NCI-H774 (cell line): ENCODE measurements at places on chromosomes 16 and 17.

- DNase-seq, result no peak
Measured at GRCh38 chr17:54909766-54910165, 9.1 kb downstream of the TOM1L1 start.

- DNase-seq, result no peak
Measured at GRCh38 chr17:55038291-55038690, 69.7 kb downstream of the STXBP4 start.

DNA sequence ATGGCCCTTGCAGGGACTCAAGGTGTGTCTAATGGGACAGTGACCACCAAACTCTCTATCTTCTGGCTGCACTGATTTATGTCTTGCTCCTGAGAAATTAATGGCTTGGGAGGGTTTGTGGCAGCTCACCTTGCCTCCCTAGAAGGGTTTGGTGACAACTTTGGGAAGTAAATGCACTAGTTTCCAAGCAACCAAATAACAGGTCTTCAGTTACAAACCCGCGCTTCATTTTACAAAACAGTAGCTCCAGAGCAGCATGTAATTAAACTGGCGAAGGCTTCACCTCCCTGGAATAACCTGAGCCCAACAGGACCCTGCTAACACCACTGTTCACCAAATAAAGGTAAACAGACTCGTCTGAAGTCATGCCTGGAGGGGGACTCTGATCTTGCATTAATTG lies 318.3 kb downstream of the SLC39A11 start:
- DNase-seq, result no peak

GRCh38 chr17:83133302-83134121 lies 54.1 kb downstream of the METRNL start:
- no peak for DNase-seq

DNA sequence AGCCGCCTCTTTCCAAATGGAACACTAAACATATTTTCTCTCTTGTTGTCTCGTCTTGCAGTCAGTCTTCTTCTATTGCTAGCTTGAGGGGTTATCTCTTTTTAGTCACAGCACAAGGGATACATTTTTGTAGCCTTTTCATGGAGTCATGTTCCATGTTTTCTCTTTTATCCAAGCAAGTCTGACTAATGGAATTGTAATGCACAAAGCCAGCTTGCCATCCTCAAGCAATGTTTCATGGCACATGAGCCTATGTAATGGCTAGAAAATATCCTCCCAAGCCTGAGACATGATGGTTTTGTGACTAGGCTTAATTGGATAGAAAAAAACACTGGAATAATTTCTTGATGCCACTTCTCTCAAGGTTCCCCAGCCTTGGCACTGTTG lies 414.6 kb upstream of the GOT2 start:
- no peak for DNase-seq

GRCh38 chr16:87490096-87490798 lies 2.6 kb downstream of the ZCCHC14 start:
- no peak for DNase-seq

- no peak for DNase-seq
Measured at GRCh38 chr16:8251298-8251697, 339.0 kb downstream of the TMEM114 start.

GRCh38 chr16:13995194-13995593 lies 75.2 kb downstream of the ERCC4 start:
- no peak for DNase-seq

DNA sequence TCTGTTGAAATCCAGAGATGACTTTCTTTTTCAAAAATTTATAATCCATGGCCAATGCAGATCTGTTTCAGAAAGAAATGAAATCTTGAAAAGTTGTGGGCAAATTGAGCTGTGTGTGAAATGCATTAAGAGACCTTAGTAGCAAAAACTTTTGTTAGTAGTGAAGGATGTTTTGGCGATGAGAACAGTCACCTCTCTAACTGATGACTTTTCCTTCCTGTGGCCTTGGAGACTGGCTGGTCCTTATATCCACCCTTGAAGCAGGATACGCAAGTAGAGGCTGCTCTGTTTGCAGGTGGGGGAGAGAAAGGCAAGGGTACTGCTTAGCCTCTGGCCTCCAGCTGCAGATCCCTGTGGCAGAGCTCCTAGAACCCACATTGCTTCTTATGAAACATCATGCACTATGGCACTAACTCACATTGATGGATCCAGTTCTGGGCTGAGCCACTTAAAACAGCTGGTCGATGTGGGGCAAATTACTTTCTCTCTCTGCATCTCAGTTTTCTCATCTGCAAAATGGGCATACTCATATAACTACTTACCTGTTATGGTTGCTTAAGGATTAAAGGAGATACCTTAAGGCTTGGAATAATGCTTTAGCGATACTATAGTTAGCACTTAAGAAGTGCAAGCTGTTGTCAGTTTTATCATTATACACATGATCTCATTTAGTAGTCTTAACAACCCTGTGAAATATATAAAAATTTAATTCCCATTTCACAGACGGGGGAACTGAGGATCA lies 89.3 kb downstream of the SDR42E1 start:
- DNase-seq, result no peak

- DNase-seq, result no peak
Measured at GRCh38 chr16:57405097-57405496, 530 bp downstream of the CCL17 start.

- DNase-seq, result no peak
Measured at GRCh38 chr16:82091241-82091640, 56.2 kb downstream of the HSD17B2 start.

GRCh38 chr16:78473031-78473699 lies 373.7 kb downstream of the WWOX start:
- DNase-seq, result no peak

DNA sequence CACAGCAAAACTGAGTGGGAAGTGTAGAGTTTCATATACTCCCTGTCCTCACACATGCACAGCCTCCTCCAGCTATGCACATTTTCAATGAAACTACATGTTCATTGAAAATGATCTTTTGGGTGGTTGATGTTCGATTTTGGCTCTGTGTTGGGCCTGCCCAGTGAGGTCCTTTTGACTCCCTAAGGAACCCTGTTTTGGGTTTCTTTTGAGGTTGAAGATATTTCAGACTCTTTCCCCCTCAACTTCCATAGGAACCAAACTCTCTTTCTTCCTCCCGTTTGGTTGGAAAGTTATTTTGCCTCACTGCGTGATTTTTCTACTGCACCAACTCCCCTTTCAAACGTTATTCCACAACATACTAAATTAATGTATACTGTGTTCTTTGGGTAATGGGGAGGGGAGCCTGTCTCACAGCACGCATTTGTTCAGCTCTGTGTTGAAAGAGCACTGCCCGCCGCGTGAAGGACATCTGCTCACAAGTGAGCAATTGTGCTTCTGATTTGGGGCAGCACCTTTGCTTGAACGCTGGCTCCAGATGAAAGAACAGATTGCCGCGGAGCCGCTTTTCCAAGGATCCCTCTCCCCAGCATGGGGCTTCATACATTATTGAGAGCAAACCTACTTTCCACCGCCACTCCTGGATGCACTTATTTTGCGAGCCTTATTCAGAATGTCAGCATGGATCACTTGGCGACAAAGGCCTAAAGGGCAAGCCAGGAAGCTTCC lies 385.9 kb downstream of the WWOX start:
- no peak for DNase-seq

DNA sequence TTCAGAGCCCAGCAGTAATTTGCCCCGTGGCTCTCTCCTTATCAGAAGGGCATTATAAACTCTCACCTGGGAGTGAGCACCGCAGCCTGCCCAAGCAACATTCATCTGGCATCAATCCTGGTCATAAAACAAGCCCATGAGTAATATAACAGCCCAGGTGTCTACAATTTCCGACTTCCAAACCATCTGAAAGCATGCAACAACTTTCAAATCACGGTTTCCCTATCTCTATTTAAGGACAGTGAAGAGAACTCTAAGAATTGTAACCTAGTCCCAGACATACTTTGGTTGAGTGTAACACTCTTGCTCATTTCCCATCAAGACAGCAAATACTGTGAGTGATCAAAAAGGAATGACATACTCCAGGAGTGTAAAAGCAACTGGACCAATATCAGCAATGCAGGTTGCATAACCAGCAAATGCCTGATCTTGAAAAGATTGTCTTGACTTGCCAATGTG lies 487.4 kb upstream of the SOX9 start:
- no peak for DNase-seq

DNA sequence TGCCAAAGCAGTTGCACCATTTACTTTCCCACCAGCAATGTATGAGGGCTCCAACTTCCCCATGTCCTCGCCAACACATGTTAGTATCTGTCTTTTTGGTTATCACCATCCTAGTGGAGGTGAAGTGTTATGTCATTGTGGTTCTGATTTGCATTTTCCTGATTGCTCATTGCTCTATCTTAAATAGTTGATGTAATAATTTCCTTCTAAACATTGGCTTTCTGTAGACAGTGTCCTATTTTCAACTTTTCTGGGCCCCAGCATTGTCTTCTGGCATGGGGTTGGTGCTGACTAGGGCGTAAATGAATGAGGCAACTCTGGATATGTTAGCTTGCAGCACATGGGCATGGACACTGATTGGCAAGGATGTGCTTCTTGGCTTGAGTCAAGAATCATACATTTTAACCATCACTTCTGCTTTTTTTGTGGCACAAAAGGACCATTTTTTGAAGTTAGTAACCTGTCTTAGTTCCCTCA lies 25.1 kb downstream of the PLCG2 start:
- no peak for DNase-seq

DNA sequence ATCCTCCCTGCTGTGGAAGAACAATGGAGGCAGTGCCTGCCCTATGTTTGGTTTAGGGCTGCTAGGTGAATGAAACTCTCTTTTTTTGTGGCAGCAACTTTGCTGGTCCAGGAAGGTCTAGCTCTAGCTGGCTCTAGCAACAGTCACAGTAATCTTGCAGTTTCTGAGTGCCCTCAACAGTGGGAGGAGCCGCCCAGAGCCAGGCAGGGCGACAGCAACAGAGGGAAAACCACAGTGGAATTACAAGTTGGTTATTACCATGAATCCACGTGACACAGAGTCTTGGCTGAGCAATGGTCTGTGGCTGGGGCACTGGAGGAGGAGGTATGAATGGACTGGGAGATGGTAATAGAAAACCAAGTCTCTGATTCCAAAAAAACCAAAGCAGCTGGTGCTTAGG lies 10.3 kb downstream of the HSPB9 start:
- DNase-seq, result no peak

GRCh38 chr17:31935512-31935911 lies 1.3 kb upstream of the SUZ12 start:
- DNase-seq, result no peak

DNA sequence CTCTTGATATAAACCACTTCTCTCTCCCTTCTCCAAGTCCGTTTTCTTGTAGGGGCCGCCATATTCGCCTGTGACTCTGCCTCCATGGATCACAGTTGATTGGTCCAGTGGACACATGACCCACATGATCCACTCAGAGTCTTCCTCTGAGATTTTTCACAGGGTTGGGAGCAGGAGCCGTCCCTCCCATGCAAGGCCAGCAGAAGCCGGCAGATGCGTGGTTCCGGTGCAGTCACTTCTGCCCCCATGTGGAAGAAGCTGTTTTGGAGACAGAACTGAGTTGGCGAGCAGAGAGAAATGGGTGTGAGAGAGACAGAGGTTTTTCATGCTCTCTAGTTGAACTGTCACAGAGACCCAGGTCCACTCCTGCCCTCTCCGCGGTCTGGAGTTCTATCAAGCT lies 83.3 kb downstream of the C16orf95 start:
- DNase-seq, result no peak

DNA sequence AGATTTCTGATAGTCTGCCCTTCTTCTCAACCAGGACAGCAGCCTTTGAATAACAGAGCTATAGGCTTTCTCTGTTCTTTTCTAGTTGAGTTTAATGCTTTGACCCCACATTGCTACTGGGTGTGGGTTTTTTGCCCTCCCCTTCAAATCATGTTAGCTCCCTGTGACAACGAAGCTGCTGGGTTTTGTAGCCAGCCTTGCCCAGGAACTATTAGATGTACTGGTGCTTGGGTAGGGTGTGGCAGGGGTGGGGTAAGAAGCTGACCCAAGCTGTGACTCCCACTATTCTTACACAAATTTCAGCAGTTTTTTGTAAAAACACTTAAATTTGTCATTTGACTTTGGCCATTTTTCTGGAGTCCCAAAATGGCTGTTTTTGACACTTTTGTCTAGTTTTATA lies 69.7 kb downstream of the NLK start:
- no peak for DNase-seq

- DNase-seq, result no peak
Measured at GRCh38 chr17:63369233-63369632, 76.9 kb downstream of the CYB561 start.

DNA sequence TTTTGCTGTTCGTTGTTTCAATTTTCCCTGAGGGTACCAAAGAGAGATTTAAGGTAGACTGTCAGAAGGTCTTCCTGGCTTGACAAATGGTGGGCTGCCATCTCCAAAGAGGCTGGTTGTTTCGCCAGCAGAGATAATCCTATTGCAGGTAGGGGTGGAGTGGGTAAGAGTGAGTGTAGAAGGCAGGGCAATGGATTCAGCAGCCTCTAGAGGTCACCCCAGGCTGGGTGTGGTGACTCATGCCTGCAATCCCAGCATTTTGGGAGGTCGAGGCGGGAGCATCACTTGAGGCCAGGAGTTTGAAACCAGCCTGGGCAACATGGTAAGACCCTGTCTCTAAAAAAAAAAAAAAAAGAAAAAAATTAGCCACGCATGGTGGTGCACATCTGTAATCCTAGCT lies 34.6 kb downstream of the DCAKD start:
- DNase-seq, result no peak

- no peak for DNase-seq
Measured at GRCh38 chr17:57633236-57633635, 111.9 kb downstream of the CCDC182 start.

DNA sequence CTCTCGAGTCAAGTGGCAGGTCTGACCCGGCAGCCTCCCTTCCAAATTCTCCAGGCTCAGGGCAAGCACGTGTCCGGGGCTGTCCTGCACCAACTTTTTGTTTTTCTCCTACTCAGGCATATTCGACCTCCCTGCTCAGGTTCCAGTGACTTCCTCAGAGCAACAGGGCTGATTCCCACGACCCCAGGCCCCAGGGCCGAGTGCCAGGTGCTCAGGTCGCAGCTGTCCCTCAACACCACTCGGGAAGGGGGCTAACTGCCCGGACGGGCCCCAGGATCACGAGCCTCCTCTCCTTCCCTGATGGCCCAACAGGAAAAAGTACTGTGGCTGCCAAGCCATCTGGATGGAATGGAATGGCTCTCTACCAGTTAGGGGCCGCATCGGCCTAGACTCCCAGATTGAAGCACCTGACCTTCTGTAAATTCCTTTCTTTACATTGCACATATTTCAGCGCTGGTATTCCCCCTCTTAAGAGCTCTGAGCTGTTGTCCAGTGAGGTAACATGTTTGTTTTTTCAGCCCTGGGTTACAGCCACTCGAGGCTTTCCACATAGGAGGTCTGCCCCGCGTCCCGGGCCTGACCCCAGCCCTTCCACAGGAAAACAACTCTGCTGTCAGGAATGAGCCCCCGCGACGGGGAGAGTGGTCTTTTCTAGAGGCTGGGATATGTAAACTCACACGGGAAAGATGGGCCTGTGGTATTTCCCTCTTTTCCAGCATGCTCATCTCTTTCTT lies 25.0 kb downstream of the NXN start:
- DNase-seq, result no peak

DNA sequence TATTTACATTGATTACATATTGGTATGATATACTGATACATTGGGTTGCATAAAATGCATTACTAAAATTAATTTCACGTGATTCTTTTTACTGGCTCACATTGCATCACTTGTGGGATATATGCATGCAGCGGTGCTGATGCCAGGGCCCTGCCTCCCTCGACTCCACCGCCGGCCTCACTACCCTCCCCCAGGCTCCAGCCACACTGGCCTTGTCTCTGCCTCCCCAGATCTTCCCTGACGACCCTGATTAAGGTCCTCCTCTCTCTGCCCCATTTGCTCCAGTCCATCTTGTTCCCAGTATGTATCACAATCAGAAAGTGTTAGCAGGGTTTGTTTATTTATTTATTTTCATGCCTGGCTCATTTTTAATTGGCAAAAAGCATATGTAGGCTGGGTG lies 306.8 kb downstream of the FOXL1 start:
- no peak for DNase-seq

- peak; percentile 43 for DNase-seq
Measured at GRCh38 chr17:31391496-31391949, at the start of gene RAB11FIP4. RAB11FIP4 (plus strand) TSS chr17:31391675; CDS start chr17:31391853, 178 bp downstream.
